ENCODE measurements at places on chromosomes 4 and X.

DNA sequence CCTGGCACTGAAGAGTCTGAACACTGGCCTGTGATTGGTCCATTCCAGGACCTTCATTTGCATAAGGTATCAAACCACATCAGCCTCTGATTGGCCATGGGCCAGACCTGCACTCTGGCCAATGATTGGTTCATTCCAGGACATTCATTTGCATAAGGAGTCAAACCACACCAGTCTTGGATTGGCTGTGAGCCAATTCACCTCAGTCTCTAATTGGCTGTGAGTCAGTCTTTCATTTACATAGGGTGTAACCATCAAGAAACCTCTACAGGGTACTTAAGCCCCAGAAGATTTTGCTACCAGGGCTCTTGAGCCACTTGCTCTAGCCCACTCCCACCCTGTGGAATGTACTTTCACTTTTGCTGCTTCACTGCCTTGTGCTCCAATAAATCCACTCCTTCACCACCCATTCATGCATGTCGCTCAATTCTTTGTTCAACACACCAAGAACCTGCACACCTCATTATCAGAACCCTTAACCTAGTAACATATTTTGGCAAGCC is 14.2 kb upstream of the HERC5 start:
- no peak for DNase-seq

DNA sequence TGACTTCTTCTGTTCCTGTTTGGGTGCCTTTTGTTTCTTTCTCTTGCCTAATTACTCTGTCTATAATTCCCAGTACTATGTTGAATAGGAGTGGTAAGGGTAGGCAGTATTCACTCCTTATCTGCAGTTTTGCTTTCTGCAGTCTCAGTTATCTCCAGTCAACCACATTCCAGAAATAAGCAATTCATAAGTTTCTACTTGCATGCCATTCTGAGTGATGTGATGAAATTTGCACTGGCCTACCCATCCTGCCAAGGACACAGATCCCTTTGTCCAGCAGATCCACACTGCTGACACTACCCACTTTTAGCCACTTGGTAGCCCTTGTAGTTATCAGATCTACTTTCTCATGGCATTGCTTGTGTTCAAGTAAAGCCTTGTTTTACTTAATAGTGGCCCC is 971.6 kb upstream of the INTU start:
- no peak for DNase-seq

DNA sequence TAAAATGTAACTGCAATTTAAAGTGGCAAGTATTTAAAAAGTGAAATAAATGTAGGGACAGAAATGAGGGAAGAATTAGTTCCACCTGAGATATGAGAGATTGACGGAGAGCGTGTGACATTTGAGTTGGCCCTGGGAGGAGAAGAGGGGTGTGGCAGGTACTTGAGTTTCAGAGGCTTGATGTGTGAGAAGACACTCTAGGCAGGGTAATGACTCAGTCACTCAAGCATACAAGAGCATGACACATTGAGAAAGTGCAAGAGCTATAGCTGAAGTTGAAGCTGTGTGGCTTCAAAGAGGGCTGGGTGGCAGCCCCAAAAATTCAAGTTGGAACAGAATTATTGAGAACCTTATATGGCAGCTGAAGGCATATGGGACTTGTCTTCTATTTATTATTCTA is 420.5 kb downstream of the SLITRK2 start:
- no peak for DNase-seq

DNA sequence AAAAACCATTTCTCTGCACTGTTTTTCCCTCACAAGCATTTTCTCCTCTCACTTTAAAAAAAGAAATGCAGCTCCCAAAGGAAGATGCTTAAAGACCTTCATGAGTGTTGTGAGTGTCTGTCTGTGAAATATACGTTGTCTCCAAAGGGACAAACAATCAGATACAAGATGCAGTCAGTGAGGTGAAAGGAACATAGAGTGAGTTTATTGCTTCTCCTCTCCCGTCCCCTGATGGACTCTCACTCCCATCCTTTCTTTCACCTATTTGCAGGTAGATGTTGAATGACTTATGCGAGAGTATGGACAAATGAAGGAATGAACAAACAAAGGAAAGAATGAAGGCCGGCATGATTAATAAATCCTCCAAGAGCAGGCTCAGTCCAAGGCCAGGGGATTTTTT is 561.2 kb upstream of the DIPK2B start:
- DNase-seq, result no peak

- no peak for DNase-seq
These were observed 16.1 kb upstream of the ATP8A1 start for GRCh38 chr4:42673082-42673425.

DNA sequence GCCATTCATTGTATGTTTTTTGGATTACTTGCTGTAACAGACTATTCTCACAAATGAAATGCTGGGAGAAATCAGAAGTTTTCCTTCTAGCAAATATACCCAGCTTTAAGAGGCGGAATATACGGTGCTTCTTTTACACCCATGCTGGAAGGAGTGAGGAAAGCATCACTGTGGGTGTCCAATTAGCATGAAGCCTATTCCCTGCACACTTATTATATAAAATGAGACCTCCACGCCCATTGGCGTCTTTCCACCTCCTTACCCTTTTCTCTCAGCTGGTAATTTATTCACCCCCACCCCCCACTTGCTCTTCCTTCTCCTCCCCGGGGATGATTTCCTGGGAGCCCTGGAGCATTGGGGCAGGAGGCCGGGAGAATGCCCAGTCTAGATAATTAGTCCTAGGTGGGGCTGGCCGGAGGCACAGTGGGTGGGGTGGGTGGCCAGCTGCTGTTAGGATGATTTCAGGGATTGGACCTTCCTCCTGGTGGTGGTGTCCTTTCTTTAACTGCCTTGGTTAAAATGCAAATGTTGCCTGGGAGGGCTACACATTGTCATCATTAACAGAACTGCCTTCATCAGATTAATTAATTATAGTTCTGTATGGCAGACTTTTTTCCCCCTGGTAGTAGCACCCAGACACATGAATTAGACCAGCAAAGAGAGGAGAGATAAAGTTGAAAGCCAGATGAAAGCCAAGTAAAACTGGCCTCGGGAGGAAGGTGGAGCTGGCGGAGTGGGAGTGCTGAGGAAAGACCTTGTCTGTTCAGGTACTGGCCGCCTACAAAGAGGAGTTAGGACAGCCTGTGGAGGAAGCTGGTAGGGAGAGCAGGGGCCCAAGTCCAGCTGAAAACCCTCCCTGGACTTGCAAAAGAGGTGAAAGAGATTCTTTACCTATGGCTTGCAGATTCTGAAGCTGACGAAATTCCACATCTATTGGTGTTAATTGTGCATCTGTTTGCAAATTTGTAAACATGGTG is 11.4 kb downstream of the SHROOM2 start:
- DNase-seq, result no peak

DNA sequence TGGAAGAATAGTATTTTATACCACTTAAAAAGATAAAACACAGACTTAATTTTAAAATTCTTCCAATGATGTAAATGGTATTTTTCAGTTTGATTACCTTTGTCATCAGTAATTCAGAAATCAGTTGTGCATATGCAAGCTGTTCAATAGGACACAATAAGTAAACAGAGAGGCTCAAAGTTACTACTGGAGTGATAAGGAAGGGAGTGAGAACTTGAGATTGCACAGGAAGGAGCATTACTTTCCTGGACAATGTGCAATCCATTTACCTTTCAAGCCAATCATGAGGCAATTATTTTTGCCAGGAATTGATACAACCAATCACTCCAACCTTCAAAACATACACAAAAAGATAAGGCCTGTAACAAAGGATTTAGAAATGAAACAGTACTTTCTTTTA is 1024.3 kb downstream of the RAPGEF2 start:
- no peak for DNase-seq

- no peak for DNase-seq
These were observed 16.0 kb upstream of the RBMXL3 start for GRCh38 chrX:115173181-115173580.

DNA sequence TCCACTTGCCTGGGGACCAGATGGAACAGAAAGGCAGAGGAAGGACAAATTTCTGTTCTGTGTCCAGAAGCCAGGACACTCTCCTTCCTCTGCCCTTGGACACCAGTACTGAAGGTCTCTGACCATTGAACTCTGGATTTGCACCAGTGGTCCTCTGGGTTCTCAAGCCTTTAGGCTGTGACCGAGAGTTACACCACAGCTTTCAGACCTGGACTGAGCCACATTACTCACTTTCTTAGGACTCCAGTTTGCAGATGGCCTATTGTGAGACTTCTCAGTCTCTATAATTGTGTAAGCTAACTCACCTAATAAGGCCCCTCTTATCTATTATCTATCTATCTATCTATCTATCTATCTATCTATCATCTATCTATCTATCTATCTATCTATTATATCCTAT is 295.3 kb upstream of the GALNTL6 start:
- no peak for DNase-seq

DNA sequence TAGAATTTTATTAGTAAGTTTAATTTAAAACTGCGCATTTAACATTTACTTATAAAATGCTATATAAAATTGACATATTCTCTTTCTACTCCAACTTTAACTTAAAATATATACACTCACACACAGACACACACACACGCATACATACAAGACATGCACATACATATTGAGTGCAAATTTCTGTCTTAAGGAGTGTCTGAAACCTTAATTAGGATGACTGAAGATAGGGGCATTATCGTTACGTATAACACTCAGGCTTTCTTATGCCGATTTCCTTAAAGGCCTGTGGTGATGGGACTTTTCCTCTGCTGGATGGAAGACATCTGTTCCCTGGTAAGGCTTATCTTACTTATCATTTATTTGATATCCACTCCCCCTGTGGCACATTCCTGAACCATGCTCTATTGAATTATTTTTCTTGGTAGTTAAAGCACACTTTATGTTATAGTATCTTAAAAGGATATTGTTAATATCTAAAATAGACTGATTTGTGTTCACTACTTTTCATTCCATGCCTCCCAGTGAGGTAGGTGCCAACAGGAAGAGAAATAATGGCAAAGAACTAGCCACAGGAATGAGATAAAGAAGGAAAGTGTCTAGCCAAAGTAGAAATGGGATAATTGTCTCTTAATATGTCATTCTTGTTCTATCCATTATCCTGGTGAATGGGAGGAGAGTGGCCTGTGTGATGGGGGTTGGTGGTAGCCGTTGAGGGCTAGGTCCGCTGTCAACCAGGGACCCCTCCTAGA is 92.9 kb upstream of the GPRIN3 start:
- DNase-seq, result no peak

GRCh38 chr4:35506161-35506560 is 738.2 kb downstream of the ARAP2 start:
- no peak for DNase-seq
